Stimulated activated CD4-positive, alpha-beta T cell treated with anti-CD3 and anti-CD28 coated beads, Interleukin-2, amount 100 ng/mL, for 48 hours (primary cell): ENCODE measurements at places on chromosomes 5 and 9.

DNA sequence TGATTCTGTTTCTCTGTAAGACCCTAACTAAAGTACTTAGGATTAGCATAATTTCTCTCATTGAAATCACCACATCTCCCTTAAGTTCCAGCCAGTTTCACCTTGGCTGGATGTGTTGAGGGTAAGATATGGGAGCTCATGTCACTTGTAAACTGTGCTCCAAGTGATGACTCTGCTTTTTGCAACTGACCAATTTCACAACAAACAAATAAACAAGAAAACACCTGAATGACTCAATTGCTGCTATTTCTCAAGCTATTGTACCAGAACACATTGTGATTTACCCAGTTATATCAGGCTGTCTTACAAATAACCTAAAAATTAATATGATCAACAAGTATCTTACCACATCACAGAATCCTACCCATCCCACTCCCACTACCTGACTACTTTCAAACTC, 379.1 kb upstream of the KIF2A start:
- no peak for DNase-seq

DNA sequence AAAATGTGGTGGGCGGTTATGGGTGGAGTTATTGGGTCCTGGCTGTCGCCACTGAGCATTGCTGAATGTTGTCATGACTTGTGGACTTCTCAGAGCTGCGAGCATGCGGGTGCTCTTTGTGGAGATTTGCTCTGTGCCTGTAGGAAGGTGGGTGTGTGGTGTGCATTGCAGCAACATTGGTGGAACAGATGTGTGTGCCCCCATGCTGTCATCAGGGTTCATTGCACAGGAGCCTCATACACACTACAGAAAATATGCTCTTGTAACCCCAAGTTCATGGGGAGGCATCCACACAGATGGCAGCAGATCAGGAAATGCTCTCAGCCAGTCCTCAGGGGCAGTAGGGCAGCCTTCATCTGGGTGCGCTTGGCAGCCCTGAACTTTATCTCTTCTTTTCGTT, 55.9 kb upstream of the PHF2 start:
- DNase-seq = no peak

- DNase-seq = no peak
These were observed 128.6 kb downstream of the MYO10 start for GRCh38 chr5:16807547-16807864.

DNA sequence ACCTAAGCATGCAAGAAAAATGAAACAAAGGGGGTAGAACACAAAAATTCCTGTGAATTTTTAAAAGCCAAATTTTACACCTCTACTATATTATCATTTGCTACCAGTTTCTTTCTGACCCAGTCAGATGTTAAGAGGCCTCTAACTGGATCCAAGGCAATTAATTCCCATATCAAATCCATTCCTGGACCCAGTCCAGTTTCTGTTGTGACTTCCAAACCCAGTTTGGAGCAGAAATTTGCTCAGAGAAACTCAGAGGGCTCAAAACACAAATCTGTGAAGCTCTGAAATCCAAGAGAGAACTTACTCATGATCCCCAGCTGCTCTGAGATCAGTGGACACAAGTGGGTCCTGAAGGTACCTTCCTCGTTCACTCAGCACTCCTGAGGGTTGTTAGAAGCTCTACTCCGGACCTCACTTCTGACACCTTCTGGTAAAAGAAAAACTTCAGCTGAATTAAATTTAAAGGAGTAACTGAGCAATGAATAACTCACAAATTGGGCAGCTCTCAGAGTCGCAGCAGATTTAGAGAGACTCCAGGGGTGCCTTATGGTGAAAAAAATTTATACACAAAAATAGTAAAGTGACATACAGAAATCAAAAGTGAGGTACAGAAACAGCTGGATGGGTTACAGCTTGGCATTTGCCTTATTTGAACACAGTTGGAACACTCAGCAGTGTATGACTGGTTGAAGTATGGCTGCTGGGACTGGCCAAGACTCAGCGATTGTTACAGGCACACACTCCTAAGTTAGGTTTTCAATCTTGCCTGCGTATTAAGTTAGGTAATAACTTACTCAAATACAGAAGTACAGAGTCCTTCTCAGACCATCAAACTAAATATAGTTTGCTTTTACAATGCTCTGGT, 32.4 kb downstream of the INSL4 start:
- DNase-seq = no peak
